ENCODE measurements at places on chromosomes 3 and 15.

DNA sequence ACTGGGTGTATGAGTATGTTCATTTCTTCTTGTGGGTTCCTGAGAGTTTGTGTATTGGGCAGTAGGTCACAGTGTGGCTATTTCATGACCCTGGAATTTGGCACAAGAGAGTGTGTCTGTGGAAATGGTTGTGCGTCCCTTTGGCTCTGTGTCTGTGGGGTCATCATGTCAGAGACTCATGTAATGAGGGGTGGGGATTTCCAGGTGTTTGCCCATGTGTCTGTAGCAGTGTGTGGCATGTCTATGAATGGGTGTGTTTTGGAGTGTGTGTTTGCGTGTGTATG is 1.3 kb upstream of the GATA2 start:
- DNase-seq = no peak

GRCh38 chr15:30044377-30044776 is 38.4 kb upstream of the GOLGA8J start:
- DNase-seq = no peak

DNA sequence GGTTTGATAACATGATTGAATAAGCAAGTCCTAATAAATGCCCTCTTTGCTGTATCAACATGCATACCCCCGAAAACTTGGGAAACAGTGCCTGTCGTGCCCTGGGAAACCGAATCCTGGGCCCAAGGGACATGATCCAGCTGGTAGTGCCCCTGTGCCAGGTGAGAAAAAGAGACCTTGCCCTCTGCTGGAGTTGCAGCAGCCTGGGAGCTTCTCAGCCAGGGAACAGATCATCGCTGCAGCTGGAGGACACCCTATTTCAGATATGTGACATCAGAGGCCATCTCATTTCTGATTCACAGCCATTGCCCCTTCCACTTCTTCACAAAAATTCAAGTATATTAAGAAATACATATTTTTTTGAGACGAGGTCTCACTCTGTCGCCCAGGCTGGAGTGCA is 32.3 kb downstream of the STOML1 start:
- no peak for DNase-seq

DNA sequence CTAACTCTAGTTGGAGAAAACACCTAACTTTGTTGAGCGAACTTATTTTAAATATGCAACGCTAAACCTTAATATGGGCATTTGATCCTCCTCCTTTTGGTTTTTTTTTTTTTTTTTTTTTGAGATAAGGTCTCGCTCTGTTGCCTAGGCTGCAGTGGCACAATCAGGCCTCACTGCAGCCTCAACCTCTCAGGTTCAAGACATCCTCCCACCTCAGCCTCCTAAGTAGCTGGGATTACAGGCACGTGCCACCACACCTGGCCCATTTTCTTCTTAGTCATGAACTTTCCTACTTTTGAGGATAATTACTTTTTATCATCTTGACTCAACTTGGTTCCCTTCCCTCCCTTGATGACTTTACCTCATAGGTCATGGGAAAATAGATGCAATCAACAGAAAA is 3.9 kb downstream of the NUSAP1 start:
- DNase-seq = no peak

GRCh38 chr15:92355307-92355706 is 38.4 kb upstream of the ST8SIA2 start:
- no peak for DNase-seq

DNA sequence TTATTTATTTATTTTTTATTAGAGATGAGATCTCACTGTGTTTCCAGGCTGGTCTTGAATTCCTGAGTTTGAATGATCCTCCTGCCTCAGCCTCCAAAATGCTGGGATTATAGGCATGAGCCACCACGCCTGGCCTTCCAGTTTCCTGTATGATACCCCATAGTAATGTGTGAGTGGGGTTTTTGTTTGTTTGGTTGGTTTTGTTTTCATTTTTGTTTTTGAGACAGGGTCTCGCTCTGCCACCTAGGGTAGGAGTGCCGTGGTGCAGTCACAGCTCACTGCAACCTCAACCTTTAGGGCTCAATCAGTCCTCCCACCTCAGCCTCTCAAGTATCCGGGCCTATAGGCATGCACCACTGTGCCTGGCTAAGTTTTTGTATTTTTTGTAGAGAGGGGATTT is 30.9 kb downstream of the GOLM2 start:
- no peak for DNase-seq

GRCh38 chr15:93235926-93236780 is 147.1 kb upstream of the RGMA start:
- DNase-seq = no peak

- DNase-seq = peak; percentile 4
Observed at GRCh38 chr3:34178415-34178814, 380.0 kb downstream of the PDCD6IP start.

DNA sequence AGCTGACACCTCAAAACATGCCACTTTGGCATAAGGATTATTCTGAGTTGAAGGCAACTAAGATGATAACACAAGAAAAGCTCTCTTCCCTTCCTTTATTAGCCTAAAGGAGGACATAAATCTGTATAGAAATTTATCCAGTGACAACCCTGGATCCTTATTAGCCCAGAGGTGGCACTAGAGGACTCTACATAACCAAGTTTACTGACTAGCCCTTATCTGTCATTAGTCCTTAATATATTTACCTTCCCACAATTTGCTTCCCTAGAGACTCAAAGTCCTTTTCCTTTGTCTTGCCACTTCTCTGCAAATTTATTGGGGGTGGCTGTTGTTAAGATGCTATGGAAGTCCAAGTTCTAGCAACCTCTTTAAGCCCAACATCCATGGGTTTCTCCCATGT is 26.7 kb downstream of the CEP70 start:
- DNase-seq = no peak
